T-helper 9 cell (primary cell): ENCODE measurements at places on chromosomes 1 and 21.
A peak's percentile ranks its signal among the peaks of the same experiment; 100 is the strongest.

DNA sequence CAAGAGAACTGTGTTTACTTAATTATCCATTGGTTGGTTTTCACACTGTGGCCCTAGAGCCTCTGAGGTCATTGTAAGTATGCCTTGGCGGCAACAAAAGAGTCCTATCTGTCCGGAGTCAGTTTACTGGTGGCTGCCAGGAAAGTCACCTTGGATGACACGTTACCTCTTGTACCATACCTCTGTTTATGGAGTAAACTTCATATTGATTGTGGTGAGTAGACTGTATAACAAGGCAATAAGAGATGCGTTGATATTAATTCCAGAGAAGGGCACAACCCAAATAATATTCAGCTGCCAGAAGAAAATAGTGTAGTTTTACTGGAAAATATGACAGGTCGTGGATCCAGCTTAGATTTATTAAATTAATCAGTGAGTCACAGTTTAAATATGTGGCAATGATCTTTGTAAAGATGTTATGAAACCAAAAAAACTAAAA is 20.4 kb upstream of the KIF14 start:
- DNase-seq, result no peak

DNA sequence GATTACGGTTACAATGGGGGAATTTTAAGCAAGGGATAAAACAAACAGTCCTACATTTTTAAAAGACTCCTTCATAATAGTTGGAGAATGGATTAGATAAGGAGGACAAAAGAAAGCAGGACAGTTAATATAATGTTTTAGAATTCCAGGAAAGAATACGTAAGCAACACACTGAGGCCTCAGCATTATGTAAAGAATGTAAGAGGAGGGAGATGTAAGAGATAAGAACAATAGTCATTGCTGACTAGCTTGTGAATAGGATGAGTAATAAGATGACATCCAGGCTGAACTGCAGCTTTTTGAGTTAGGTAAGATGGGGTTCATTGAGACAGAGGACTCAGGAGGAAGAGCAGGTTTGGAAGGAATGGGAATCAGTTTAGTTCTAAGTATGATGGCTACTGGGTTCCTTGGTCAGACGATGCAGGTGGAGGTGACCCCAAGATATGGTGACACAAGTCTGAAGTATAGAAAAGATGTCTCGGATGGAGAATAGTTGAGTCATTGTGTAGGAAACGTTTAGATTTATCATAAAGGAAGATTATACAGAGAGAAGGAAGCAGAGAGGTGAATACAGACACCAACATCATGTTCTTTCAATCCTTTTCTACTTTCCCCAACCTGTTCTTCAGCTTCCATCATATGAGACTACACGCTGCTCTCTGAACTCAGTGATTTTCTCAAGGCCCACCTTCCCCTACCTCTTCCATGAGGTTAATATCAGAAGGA is 372.8 kb downstream of the PTBP2 start:
- no peak for DNase-seq

DNA sequence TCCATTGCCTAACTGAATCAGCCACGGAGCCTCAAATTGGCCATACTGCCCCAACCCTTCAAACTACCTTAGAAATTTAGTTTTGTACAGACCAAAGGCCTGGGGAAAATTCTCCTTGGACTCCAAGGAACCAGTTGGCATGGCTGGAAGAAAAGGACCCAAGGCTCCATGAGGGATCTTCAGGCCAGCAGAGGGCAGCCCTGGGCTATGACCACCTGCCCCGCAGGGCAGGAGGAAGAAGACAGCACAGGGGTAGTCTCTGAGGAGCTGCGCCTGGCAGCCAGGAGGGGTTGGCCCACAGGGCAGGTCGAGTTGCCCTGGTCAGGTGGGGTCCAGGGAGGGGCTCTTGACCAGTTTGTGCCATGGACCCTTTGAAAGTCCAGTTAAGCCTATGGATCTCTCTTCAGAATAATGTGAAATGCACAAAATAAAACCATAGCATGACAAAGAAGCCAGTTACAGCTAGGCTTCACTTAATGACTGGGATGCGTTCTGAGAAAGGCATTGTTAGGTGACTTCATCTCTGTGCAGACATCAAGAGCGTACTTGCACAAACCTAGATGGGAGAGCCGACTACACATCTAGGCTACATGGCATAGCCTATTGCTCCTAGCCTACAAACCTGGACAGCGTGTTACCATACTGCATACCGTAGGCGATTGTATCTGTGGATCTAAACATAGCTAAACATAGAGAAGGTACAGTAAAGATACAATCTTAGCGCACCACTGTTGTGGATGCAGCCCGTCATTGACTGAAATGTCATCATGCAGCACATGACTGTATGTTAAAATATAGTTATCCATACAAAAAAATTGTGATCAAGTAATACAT is 26.1 kb downstream of the CACNA1S start:
- DNase-seq, result peak; percentile 18

GRCh38 chr21:38853421-38853919 is 47.7 kb downstream of the ETS2 start:
- DNase-seq, result no peak

- no peak for DNase-seq
These were observed 24.7 kb downstream of the NPHS2 start for GRCh38 chr1:179550746-179551682.

DNA sequence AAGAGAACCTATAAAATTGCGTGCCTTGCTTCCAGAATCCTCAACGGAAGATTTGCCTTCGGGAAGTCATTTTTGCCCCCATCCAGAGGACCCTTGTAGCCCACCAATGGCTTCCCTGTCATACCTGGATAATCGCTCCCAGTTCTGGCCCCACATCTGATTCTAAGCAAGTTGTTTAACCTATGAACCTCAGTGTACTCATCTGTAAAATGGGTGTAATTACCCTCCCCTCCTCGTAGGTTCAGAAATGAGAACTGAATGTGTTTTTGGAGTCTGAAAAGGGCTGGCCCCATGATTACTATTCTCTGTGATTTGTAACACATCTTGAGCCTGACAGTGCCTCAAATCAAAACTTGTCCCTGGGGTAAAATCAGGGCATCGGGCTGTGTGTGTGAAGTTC is 81.6 kb upstream of the TMEM51 start:
- no peak for DNase-seq

GRCh38 chr1:1237874-1238701 is 6.1 kb downstream of the B3GALT6 start:
- DNase-seq, result no peak

- no peak for DNase-seq
These were observed 2.7 kb upstream of the HES3 start for GRCh38 chr1:6241107-6241886.

GRCh38 chr1:71339238-71339637 is 258.4 kb upstream of the ZRANB2 start:
- no peak for DNase-seq

GRCh38 chr1:211753649-211754251 is 76.8 kb downstream of the LPGAT1 start:
- no peak for DNase-seq

DNA sequence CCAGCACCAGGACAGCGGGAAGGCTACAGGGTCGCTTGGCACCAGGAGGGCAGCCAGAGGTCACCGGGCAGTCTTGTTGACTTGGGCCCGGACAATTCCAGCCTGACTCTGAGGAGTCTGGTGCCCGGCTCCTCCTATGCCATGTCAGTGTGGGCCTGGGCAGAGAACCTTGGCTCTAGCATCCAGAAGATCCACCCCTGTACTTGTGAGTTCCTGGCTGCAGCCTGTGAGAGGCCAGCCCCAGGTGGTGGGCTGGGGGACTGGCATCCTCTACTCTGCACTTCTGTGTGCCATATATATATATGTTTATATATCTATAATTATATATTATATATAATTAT is 11.6 kb upstream of the PTPN7 start:
- no peak for DNase-seq

DNA sequence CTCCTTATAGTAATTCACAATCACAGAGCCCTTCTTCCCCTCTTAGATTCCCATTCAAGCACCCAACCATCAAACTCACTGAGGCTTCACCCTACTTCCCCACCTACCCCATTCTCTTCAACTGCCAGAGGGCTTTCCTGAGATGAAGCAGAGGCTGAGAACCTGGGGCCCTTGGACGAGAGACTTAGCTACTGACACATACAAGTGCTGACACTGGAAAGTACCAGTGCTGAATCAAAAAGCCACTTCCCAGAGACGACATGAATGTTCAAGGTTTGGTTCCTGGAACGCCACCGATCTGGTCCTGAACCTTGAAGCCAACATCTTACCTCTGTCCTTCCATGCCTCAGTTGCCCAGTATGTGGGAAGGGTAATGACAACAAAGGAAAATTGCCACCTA is 16.6 kb upstream of the RAP1A start:
- DNase-seq, result no peak

- DNase-seq, result no peak
These were observed 4.1 kb downstream of the GSTM1 start for GRCh38 chr1:109691759-109692158.
